Tibial nerve (tissue), 4 donors: ENCODE measurements at places on chromosomes 6 and 20.

- no peak for DNase-seq
Observed at GRCh38 chr6:23277521-23278179, 708.3 kb downstream of the HDGFL1 start.

- DNase-seq, result no peak
Observed at GRCh38 chr6:28643017-28643740, 117.5 kb downstream of the GPX5 start.

GRCh38 chr20:6966721-6967120 is 199.2 kb downstream of the BMP2 start:
- no peak for DNase-seq

DNA sequence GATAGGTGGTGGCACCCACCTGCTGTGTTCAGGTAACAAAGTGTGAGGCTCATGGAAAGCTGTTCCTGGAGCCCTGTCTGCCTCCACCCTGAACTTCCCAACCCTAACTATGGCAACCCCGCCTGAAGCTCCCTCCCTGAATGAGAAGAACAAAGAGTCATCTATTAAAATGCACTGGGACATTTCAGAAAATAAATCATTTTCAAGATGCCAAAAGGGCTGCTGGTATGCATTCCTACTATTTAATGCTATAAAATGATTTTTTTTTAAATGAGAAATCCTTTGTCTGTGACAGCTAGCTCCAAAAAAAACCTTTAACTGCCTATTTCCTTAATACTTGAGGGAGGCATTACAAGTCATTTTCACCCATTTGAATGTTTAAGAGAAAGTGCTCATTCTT is 84.3 kb upstream of the MRPS10 start:
- no peak for DNase-seq

DNA sequence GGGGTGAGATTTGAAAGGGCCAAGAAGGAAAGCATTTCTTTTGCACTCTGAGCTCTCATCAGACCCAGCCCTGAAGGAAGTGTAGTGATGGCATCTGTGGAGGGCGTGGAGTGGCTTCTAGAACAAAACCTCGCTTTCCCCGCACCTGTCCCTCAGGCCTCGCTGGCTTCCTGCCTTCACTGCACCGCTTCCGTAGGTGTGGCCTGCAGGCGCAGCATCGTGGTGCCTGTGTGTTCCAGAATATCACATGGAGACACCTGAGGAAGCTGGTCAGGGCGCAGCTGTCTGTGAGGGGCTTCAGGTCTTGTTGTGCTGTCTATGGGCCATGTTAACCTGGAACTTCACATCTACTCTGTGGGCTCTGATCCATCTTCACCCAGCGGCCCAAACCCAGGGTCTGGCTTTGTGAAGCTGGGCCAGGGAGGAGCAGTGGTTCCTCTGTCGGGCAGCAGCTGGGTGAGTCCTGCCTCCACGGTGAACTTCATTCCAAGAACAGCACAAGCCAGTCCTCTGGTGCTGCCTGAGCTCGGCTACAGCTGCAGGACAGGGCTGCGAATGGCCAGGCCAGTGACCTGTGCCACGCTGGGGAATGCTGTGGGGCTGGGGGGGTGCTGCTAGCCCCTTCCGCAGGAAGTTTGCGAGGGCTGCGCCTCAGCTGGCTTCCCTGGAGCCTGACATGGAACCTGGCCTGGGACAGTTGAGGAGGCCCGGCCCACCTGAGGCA is 40.9 kb downstream of the DSTN start:
- no peak for DNase-seq

DNA sequence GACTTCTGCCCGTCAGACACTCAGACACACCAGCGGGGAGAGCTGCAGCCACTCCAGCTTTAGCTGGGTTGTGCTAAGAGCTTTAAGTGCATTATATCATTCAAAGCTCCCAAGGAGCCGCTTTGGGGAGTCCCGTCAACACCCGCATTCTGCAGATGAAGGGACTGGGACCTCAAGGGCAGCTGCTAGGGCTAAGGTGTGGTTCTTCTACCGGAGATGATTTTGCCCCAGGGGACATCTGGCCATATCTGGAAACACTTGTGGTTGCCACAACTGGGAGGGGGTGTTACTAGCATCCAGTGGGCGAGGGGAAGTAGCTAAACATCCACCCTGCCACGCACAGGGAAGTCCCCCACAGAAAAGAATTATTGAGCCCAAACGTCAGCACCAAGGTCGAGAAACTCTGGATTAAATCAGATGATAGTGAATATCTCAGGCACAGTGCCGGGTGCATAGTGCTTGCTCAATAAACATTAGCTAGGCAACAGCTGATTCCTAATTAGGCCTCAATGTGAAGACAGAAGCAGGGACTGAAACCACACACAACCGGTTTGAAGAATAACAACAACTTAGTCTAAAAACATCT is 29.6 kb downstream of the PMEPA1 start:
- no peak for DNase-seq

- no peak for DNase-seq
Observed at GRCh38 chr20:41428285-41428684, 61.7 kb upstream of the EMILIN3 start.

GRCh38 chr6:55250400-55250799 is 76.1 kb downstream of the HCRTR2 start:
- DNase-seq, result no peak

- DNase-seq, result no peak
Observed at GRCh38 chr20:34209111-34209510, 32.1 kb upstream of the ASIP start.

DNA sequence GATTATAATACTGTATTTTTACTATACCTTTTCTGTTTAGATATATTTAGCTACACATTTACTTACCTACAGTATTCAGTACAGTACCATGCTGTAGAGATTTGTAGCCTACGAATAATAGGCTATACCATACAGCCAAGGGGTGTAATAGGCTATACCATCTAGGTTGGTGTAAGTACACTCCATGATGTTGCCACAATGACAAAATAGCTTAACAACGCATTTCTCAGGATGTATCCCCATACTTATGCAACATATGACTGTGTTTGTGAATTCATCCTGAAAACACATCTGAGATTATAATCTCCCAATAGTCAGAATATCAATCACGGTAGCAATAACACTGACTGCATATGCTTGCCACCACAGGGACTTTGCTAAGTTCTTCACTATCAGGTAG is 20.7 kb downstream of the B4GALT5 start:
- DNase-seq, result no peak

GRCh38 chr6:34610819-34611477 is 54.8 kb upstream of the SPDEF start:
- no peak for DNase-seq

- DNase-seq, result no peak
Observed at GRCh38 chr6:147055821-147056392, 148.3 kb upstream of the STXBP5 start.

GRCh38 chr20:17925141-17925939 is 43.3 kb downstream of the SNX5 start:
- DNase-seq, result peak; percentile 21

DNA sequence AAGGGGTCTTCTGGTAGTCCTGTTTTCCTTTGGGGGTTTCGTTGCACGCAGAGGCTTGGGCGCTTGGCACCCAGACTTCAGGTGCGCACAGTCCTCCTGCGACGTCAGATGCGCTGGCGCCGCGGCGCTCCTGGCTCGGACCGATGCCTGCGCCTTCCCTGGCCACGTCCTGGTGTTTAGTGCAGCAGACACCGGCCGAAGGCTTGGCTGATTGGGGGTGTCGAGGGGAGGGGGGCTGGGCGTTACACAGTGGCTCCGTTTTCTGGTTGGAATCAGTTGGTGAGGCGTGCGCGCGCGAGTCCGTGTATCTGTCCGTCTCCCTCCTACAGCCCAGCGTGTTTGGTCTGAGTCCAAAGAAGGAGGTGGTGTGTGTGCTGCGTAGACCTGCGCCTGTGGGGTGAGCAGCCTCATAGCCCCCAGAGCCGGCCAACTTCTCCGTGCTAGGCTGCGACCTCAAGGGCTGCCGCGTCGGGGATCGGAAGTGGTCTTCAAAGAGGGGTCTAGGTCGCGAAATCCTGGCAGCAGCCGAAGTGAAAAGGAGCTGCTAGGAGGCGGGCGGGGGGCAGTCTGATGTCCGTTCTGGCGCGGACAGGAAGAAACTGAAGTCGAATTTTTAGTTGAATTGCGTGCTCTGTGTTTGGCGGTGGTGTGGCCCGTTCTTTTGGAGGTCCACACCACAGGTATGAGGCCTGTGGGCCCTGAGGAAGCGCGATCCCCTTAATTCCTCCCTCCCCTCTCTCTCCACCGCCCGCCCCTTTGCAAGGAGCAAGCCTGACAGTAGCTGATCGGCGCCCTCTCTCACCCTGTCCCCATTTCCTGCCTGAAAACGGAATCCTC is 1.5 kb downstream of the SYNDIG1 start:
- DNase-seq, result no peak
